Activated CD8-positive, alpha-beta memory T cell treated with anti-CD3 and anti-CD28 coated beads, Interleukin-2, amount 50 U/mL, for 48 hours (primary cell): ENCODE measurements at places on chromosomes 1 and 21.

DNA sequence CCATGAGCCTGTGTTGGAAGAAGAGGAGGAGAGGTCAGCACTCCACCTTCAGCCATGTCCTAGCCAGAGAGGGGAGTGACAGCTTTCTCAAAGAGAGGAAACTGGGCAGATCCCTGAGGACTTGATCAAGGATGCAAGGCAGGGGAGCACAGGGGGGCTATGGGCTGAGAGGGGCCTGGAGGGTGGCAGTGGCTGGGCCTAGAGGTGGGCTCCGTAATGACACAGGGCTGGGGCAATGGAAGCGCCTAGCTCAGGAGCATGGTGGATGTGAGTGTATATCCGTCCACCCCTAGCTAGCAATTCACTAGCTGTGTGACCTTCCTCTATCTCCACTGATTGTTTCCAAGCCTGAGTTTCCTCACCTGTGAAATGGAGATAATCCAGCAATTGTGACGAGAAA, 32.6 kb downstream of the NEK2 start:
- peak; percentile 38 for DNase-seq

GRCh38 chr1:222109836-222110235, 367.9 kb upstream of the DUSP10 start:
- DNase-seq: no peak

- DNase-seq: no peak
Measured at GRCh38 chr1:159917533-159918351, 7.6 kb downstream of the TAGLN2 start.

DNA sequence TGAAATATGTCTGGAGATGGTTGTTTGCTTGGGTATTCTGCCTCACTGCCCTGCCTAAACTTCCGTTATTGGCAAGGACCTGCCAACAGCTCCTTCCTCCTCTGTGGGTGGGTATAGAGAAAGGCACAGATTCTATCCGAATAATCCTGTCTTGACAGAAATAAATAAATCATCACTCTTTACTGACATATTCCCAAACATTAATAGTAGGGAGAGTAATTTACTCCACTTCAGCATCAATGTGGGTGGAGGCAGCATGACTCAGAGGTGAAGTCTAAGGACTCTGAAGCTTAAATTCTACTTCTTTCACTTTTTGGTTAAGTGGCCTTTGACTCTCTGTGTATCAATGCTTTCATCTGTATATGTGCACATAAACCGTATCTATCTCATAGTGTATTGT, 2.9 kb downstream of the CD84 start:
- DNase-seq: no peak

GRCh38 chr1:226644541-226645176, 94.4 kb downstream of the ITPKB start:
- no peak for DNase-seq

- DNase-seq: no peak
Measured at GRCh38 chr21:32674038-32674437, 53.8 kb downstream of the SYNJ1 start.

DNA sequence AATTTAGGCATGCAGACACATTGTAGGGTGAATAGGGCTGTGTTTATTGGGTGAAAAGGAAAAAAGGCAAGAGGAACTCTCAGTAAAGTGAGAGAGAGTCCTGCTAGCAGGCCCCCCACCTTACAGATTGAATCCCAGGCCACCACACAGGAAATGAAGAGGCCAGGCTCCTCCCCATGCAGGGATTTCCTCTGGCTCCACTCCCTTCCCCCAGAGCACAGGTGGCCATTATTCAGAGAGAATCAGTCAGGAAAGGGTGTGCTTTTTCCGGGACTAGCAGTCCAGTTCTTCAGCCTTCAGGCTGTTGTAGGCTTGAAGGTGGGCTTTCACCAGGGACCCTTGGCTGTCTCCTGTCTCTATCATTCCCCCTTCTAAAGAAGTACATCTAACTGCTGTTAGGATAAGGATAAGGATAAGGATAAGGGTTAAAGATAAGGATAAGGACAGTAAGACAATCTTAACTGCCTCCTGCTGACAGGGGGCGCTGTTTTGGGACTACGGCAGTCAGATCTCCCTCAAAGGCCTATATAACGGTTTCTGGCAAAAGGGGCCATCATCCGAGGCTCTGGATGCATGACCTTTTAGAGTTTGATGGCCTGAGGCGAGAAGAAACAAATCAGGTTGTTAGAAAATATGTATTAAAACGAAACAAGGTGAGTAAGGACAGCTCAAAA, 26.3 kb downstream of the ZNF648 start:
- DNase-seq: no peak

DNA sequence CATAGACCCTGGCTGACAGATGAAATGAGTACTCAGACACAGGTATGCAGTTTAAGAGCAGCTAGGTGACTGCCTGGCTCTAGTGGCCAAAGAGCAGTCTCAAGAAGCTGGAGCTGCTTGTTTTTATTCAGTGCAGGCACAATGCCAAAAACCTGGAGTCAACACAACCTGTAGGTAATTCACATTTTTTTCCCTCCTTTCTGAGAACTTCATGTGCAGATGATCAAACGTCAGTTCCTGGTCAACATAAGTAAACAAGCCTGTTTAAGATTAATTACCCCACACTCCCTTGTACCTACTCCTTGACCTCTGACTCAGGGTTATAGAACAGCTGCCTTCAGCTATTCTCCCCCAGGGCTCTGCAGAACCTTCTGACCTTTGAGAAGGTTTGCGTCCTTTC, 17.3 kb upstream of the ACADM start:
- no peak for DNase-seq

DNA sequence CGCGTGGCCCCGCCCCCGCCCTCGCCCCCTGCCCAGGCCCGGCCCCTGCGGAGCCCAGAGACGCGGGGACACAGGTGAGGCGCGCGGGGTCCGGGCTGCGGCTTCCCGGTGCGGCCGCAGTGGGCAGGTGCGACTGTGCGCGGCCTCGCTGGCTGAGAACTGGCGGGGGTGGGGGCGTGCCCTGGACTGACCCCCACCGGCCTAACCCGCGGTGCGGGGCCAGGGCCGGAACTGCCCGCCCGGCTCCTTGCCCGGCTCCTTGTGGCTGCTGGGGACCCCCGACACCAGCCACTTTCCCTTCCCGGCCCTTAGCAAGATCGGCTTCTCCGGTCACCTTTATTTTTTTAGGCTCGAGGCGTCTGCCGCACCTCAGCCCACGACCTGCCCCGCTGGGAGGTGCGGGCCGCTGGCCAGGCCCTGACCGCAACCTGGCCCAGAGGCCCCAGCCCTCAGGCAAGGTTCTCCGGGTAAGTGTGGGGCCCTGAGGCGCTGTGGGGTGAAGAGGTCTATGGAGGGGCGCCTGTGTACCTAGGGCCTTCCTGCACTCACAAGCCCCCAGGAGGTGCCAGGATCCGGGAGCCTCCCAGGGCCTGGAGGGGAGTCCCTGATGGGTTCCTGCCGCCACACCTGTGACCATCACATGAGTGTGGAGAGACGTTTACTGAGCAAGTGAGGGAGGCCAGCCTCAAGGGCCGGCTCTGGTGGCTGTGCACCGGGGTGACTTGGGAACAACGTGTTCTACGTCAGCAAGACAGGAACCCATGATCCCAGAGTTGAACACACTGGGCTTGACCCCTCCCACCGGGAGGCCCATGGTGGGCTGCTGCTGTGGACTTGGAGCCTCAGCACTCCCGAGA, at the start of gene SMIM1:
Gene SMIM1, plus strand, starts transcription at position 35 of the 857 bp plus-strand sequence. CDS start 2,625 bp downstream, outside the sequence.
- DNase-seq: no peak

DNA sequence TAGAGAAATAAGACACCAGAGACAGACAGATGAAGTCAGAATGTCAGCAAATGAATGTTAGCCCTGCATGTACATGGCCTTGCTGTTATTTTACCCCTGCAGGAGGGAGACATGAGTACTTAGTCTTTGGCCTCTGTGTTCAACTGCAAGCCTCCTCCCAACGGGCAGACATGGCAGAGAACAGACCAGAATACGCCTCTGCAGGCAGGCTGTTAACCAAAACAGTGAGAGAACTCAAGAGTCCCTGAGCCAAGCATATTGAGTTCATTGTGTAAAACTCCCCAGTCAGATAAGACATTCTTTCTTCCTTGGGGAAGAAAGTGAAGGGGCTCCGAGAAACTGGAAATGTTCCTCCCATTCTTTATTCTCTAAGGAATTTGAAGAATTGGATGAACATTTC, 150.9 kb downstream of the PHTF1 start:
- no peak for DNase-seq

- no peak for DNase-seq
Measured at GRCh38 chr1:24769656-24770651, 24.7 kb downstream of the CLIC4 start.

- DNase-seq: no peak
Measured at GRCh38 chr1:204241050-204241449, 27.3 kb upstream of the GOLT1A start.

GRCh38 chr21:45304476-45304830, 16.8 kb upstream of the POFUT2 start:
- DNase-seq: no peak

DNA sequence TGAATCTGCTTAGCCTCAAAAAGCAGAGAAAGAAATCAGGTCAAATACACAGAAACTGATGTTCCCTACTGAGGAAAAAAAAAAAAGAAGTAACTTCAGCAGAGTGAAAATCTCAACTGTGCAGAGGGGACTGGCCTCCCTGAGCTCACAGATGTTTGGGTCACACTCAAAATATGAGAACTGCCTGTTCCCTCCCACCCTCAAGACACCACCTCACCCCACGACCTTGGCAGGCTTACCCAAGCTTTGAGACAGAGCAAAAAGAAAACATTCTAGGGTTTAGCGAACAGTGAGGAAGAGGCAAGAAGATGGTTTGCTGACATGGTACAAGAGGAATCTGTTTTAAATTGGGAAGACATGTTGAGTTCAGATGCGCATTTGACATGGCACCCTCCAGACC, 48.8 kb downstream of the NID1 start:
- DNase-seq: no peak

- DNase-seq: no peak
Measured at GRCh38 chr1:103171041-103171590, 62.8 kb upstream of the COL11A1 start.

GRCh38 chr21:45228171-45228641, 59.5 kb downstream of the POFUT2 start:
- peak; percentile 85 for DNase-seq

GRCh38 chr1:89363638-89364536, at the start of gene GBP6:
TSS of gene GBP6 (plus strand) at chr1:89364059. CDS start at chr1:89368552, 4,493 bp downstream.
- DNase-seq: no peak

DNA sequence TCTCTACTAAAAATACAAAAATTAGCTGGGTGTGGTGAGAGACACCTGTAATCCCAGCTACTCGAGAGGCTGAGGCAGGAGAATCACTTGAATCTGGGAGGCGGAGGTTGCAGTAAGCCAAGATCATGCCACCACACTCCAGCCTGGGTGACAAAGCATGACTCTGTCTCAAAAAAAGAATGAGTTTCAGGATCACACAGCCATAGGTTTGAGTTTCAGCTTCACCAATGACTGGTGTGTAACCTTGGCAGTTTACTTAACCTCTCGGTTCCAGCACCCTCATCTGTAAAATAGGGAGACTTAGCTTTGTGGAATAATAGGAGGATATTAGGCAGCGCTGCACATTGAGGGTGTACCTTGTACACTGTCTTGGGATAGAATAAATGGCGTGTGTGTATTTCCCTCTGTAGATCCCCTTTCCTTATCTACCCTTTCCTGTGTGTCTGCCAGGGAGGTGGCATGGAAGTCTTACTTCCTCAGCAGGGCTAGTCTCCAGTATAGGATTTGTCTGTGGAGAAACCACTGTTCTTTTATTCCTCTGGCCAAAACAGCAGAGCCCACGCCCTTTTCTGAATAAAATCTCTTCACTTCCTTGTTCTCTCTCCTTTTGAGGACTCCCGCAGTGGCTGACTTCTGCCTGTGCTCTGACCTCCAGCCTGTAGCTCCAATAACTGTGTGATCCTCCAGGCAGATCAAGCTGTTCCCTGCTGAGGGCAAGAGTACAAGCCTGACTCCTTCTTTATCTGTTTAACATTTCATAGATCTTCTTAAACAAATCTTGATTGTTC, 90.4 kb downstream of the HHAT start:
- no peak for DNase-seq

DNA sequence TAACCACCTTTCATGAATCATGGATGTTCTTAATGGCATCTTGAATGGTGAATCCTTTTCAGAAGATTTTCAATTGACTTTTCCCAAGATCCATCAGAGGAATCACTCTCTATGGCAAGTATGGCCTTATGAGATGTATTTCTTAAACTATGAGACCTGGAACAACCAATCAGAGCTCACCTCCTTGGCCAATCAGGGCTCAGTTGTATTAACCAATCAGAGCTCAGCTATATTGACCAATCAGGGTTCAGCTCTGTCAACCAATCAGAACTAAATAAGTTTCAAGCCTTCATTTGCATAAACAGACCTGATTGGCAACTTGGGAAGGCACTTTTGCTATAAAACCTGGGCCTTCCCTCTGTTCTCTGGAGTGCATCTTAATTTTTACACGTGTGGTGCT, 13.6 kb upstream of the FAM3B start:
- DNase-seq: no peak

DNA sequence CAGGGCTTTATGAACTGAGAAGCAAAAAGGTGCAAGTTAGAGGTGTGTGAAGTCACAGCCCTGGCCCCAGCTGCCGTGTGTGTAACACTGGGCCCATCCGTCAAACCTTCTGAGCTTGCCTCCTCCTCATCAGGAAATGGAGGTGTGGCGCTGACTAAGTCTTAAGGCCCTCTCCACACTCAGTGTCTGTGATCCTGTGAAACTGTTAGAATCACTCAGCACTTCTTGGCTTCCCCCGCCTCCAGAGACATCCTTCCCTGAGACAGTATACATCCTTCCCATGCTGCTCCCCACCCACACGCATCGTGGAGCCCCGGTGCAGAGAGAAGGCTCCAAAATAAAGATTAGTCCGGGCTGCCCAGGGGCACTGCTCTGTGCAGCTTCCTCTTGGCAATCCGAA, 33.3 kb downstream of the LRP8 start:
- peak; percentile 57 for DNase-seq

DNA sequence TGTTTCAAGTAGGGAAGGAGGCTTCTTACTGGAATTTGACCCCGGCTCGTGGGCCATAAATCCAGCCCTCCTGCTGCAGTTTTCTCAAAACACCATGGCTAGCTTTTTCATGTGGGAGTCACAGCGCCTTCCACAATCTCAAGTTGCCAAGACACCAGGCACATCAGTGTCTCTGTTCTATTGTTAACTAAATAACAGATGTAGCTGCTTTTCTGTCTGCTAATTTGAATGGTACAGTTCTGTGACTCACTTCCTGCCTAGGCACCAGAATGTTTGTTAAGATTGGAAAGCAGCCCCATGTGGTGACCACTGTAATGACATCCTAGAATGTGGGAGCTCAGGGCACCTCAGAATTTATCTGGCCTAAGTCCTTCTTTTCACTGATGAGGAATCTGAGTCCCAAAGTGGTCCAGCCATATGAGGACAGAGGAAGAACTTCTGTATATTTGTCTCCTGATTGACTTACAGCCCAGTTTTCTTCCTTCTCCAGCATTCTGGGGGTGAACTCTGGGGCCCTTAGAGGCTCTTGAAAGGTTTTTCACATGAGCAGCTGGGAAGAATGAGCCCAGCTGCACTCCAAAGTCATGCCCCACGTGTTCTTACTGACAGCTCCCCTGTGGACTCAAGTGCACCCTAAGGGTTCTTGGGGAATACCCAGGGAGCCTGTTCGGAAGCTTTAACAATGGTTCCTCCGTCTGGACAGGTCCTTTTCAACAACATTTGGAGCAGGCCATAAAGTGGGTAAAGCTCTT, 27.5 kb downstream of the TRIM45 start:
- no peak for DNase-seq

GRCh38 chr1:67919274-67920072, 86.2 kb upstream of the GNG12 start:
- no peak for DNase-seq

- no peak for DNase-seq
Measured at GRCh38 chr1:34612091-34612827, 142.6 kb upstream of the GJB5 start.

- no peak for DNase-seq
Measured at GRCh38 chr1:7363450-7363849, 407.6 kb upstream of the VAMP3 start.
